Lower lobe of right lung (tissue), 2 donors: ENCODE measurements at places on chromosomes 3 and 15. TPM values are rescaled to one million over a fixed set of nuclear protein-coding genes. Genes with fewer than 3 reads are reported as not detected.

DNA sequence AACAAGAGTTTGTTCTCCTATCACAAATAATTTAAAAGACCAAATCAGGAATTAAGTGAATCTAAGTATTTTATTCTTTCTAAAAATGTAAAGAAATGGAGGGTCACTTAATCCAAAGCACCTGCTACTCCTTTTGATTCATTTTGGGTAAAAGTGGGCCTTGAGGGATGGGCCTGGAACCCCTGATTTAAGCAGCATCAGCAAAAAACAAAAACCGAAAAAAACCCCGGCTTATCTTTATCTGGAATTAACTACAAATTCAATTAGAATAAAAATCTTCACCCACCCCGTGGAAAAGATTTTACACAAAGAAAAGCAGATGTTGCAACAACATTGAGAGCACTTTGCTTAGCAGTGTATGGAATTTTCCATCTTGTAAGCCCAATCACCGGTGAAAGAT is 1018.2 kb downstream of the MCTP2 start:
- no peak for DNase-seq

ELP6 gene
- total RNA-seq, result 18.8 TPM

- DNase-seq, result no peak
Measured at GRCh38 chr3:142931222-142931621, 32.3 kb downstream of the PAQR9 start.

DNA sequence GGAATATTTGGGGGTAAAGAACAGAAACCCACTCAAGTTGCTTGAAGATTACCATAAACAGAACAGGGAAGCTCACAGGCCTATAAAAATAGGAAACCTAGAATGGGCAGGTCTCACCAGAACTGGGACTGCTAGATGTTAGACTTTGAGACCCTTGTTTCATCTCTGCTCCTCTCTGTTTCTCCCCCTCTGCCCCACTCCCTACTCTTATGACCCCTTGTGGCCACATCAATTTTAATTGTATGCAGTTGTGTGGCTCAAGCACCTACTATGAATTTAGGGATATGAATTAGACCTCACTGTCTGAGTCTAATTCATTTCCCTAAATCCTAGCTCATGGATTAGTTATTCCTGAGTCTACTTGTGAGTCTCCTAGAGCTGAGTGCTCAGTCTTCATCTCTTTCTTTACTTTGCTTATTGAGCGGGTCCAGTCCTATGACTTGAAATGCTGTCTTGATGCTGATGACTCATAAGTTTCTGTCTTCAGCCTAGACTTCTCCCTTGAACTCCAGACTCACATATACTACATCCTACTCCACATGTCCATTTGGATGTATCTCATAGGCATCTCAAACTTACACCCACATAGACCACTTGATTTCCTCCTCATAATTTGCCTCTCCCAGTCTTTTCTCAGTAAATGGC is 78.7 kb downstream of the ITPR1 start:
- DNase-seq, result no peak

GRCh38 chr3:14451844-14452739 is 49.7 kb downstream of the SLC6A6 start:
- DNase-seq, result no peak

GRCh38 chr3:105672996-105673395 is 195.8 kb downstream of the CBLB start:
- DNase-seq, result no peak

DNA sequence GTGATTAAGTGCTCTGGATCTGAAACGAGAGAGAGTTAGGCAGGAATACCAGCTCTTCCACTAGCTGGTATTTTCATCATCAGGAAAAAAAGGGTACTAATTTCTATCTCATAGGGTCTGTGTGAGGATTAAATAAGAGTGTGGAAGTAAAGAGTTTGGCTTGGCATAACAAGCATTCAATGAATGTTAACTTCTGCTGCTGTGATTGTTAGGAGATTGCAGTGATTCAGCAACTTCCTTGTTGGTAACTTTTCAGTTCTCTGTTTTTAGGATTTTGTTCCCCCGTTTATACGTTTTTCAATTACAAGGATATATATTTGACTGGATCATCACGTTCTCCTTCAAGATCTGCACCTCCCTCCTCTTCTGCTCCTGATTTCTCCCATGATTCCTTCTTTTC is 65.9 kb upstream of the MYO5C start:
- DNase-seq, result no peak

GRCh38 chr3:73603762-73604171 is 21.0 kb downstream of the PDZRN3 start:
- DNase-seq, result no peak

LMAN1L gene
- not detected for total RNA-seq

DNA sequence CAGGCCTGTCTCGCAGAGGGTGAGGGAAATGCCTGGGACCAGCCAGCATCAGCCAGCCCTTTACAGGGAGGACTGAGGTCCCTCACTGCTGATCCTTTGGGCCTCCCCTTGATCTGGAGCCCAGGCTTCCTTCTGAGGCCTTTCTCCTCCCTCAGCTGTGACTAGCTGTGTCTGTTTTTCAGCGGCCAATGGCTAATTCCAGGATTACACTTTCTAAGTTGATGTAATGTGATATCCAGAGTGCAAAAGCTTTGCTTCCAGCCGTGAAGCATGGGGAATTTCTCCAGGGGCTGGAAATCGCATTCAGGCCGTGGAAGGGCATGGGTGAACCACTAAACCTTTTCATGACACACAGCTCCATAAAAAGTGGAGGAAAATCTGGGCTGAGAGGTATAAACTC is 157.6 kb downstream of the SHQ1 start:
- no peak for DNase-seq

DNA sequence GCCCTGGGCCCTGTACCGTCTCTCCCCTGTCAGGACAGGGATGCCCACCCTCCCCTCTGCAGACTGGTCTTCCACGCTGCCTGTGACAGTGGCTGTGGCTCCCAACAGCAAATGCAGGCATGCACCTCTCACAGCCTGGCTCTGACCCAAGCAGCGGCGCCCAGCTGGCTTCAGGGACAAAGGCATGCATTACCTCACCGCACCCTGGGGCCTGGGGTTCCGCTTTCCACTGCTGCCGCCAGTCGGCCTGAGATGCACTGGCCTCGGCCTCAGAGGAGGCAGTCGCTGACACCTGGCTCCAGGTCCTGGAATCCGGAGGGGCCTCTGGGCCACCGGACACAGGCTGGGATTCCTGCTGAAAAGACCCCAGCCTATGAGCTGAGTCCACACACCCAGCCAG is 70.3 kb downstream of the SCN5A start:
- peak; percentile 43 for DNase-seq

DNA sequence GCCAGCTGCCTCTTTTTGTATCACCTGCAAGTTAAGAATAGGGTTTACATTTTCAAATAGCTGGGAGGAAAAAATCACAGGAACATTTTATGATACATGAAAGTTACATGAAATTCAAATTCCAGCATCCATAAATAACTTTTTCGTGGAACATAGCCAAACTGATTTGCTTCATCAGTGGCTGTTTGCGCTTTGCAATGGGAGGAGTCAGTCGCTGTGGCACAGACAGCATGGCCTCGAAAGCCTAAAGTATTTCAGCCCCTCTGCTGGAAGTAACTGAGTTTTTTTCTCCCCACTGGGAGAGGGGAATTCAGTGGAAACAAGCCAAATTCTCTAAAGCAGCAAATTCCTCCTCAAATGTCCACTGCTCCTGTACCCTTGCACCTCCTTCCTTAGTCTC is 271.9 kb downstream of the SUCLG2 start:
- no peak for DNase-seq

- DNase-seq, result no peak
Measured at GRCh38 chr15:83110381-83110780, 2.9 kb downstream of the TM6SF1 start.

- no peak for DNase-seq
Measured at GRCh38 chr3:87801409-87801808, 257.4 kb downstream of the CGGBP1 start.

CYP11A1 gene
- 0.59 TPM for total RNA-seq

- no peak for DNase-seq
Measured at GRCh38 chr3:20935791-20936190, 749.8 kb upstream of the SGO1 start.
